H7 (cell line): ENCODE measurements at places on chromosomes 4 and X.
A peak's percentile ranks its signal among the peaks of the same experiment; 100 is the strongest.

DNA sequence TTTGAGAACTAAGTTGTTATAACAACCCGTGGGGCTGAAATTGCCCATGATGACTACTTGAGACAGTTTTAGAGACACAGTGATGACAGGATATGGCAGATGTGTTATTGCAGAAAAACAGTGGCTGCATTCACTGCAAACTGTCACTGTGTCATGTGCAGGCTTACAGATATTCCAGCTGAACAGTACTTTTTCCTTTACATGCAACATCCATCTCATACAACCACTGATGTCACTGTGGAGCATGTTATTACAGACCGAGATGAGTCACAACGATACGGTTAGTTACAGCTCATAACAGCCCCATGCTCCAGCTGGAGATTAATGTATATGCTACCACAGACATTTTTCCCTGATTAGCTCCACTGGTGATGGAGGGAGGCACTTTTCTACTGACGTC is 207.4 kb downstream of the TMA16 start:
- DNase-seq: no peak

DNA sequence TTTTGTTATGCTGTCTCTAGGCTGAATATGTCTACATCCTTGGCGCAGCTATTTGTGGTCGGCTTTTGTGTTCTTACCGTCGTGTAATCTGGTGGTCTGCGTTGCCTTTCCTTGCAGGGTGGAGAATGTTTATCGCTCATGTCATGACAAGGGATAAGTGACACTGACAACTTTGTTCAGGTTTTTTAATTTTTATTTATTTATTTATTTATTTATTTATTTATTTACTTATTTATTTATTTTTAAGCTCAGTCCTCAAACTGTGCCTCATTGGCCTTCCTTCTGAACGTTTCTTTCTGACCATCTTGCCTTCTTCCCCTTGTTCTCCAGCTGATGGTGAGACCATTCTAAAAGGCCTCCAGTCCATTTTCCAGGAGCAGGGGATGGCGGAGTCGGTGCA is 26.4 kb downstream of the SMS start:
- no peak for DNase-seq

- DNase-seq: no peak
Measured at GRCh38 chr4:147981305-147981704, 249.4 kb downstream of the ARHGAP10 start.

GRCh38 chr4:123659730-123660129 is 263.1 kb downstream of the SPRY1 start:
- DNase-seq: peak; percentile 14

- DNase-seq: no peak
Measured at GRCh38 chr4:80614319-80614718, 278.8 kb downstream of the CFAP299 start.

DNA sequence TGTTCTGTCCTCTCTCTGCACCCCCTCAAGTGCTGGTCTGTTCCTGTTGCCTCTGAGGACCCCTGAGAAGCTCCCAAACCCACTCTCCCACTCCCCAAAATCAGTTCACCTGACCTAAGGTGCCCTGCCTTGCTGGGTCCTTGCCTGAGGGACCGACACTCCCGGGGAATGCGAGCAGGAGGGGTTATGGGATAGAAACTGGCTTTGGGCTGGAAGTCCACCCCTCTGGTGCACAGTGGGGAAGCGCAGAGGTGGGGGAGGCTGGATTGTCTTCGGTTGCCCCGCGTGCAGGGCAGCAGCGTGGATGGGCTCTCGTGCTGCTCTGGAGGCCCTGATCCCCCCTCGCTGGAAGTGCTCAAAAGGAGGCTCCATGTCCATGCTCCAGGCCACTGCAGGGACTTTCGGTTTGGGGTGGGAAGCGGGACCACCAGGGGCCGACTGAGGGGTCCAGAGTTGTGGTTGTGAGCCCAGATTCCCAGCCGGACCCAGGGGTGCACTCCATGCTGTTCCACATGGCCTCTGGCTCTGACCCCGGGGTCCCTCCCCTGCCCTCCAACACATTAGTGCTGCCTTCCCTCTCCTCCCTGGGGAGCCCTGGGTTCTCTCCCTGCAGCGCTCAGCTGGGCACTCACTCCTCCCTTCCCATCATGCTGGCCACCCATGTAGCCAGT is 7.6 kb downstream of the SORCS2 start:
- DNase-seq: no peak

DNA sequence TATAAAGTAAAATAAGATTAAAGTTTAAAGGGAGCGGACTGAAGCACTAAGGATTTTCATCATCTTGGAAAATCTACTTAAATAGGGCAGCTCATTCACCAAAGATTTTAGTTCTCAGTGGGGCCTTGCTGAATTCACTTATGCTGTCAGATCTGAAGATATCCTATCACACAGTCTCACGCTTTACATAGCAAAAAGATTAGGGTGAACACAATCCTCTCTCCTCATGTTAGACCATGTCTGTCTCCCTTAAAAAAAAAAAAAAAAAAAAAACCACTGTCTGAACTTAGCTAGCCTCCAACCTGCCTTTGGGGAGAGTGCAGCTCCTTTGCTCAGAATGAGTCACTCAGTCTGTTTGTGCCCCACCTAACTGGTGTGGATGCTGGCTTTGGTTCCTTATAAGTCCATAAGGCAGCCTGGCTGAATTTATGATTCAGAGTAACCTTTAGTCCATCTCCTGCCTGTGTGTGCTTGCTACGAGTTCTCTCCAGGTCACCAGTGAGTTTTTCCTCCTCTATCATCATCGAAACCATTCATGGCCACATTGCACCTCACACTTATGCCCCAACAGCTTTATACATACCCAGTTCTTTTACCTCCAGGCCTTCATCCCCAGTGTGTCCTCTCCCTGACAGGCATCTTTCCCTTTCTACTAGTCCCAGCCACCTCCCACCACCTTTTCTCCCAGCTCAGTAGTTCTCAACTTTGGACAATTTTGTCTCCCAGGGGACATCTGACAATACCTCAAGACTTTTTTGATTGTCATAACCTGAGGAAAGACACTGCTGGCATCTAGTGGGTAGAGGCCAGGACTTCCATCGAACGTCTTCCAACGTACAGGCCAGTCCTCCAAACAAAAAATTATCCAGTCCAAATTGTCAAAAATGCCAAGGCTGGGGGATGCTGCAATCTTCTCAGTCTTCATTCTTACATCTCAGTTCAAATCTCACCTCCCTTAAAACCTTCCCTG is 220.7 kb upstream of the EMCN start:
- no peak for DNase-seq
